ENCODE measurements at places on chromosomes 4 and X. TPM values are rescaled to one million over a fixed set of nuclear protein-coding genes. Genes with fewer than 3 reads are reported as not detected.

Gene SUPT20HL1
- 0.04 TPM for total RNA-seq

DNA sequence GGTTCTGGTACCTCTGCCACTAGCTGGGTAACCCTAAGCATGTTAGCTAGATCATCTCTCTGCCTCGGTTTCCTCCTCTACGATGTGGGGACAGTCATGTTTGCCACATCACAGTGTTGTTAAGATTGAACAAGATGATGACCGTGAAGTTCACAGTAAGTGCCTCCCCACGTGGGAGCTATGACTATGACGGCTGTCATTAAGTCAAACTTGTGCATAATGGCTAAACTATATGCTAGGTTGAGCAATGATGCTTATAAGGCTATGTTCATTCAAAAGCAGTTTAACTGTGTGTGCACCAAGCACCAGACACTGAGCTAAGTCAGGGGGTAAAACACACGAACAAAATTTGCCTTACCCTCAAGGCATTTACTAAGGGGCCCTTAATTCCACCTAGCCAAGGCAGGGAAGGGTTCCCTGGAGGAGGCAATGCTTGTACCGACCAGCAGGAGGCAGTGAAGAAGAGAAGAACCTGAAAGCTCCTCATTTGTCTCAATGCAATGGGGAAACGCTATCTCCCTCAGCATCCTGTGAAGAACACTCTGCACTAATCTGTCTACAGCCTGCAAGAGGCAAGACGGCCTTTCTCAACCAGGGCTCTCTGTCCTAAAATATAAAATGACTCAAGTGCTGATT, 52.9 kb downstream of the MAP7D2 start:
- no peak for DNase-seq

Gene ADH5
- total RNA-seq = 148 TPM

DNA sequence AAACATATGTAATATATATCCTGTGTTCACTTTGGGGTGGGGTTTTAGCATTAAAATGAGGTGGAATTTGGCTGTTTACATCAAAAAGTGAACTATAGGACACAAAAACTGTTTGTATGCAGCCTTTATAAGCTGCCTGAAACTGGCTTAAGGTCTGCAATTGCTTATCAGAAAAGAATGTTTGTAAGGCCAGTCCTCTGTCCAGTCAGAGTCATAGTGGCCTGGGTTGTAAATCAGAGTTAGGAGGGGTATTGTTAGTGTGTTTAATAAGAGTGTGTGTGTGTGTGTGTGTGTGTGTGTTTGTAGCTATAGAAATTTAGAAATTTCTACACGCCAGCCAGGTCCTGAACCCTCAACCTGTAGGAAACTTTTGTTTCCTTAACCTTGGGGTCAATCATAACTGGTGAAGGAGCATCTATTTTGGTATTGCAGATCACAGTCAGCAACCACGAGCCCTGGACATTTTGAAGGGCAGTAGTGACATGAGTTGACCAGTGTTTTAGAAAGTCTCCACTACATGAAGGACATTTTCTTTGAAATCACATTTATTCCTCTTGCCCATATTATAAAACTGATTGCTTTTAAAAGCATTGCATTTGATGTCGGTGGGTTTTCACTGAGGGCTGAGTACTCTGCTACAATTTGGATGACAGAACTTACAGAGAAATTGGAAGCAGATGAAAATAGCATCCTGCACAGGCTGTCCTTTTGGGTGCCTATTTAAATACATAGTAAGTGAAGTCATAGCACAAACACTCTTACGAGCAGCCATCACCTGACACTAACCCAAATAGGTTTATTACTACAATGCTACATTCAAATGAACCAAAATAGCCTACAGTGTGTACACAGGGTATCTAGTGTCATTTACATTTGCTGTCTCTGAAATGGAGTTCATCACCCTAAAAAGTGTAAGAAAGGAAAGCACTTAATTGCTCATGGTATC, 11.2 kb upstream of the TMEM154 start:
- DNase-seq = no peak

DNA sequence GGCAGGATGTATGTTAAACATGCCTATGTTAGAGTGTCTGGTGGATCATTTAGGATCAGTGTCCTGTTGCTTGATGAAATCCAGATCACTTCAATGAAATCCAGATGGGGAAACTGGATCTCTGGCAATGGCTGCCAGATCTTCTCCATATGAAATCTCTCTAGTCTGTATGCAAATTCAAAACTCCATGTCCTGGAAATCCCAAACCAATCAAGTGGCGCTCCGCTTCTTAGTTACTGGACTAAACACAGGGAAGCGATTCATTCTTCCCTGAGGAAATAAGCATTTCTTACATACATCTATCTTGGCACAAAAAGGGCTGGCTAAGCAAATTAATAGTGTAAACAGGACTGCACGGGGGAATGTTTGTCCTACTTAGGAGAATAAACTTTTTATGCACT, 94.9 kb downstream of the HDAC8 start:
- no peak for DNase-seq

Gene GAGE2A
- total RNA-seq = not detected

DNA sequence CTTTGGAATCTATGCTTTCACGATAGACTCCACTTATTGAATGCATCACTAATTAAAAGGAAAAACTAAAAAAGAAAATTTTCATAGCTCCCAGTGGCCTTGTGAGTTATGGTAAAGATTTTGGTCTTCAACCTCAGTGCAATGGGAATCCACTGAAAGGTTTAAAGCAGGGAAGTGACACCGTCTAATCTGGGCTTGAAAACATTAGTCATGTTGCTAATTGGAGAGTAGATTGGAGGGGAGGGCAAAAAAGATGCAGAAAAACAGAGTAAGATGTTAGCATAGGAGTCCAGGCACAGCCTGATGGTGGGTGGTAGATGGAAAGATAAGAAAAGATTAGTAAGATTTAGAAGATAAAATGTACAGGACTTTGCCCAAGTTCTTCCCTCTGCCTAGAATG, 633.1 kb upstream of the FTHL17 start:
- DNase-seq = no peak

- DNase-seq = no peak
Measured at GRCh38 chr4:3768842-3769641, 2.9 kb downstream of the ADRA2C start.

Gene PABPC1L2A
- total RNA-seq = not detected

- DNase-seq = no peak
Measured at GRCh38 chr4:177408023-177408422, 34.2 kb downstream of the AGA start.

Gene HERC6
- total RNA-seq = 11.5 TPM

DNA sequence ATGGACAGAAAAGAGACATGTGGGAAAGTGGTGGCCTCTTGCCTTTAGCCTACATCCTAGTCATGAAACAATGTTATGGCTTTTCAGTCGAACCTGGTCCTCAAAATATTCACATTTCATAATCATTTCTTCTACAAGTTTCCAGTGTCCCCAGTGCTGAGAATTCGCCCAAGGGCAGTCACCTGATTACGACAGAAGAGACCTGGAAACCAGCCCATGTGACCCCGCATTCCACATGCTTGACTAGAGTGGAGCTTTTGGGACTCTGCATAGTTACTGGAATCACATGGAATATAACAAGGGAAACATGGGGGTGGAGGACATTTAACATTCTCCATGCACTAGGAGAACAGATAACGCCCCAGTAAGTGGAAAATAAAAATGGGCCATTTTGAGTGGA, 100.1 kb downstream of the PPARGC1A start:
- peak; percentile 46 for DNase-seq

DNA sequence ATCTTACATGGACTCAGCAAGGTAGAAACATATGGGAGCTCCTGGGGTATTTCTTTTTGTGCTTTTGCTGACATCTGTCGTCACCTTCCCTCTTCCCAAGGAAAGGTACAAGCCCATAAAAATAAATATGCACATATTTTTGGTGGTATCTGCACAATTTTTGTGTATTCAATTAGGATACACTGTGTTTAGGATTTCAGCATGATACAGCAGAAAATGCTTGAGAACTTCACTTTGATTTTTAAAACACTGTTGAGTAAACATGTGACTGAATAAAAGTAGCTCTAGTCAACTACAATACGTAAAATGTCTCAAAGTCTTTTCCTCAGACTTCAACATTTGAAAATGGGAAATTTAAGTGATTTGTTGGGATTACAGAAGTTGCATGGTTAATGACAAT, 99.4 kb upstream of the SPANXC start:
- no peak for DNase-seq

GRCh38 chr4:19776021-19776459, 475.7 kb upstream of the SLIT2 start:
- peak; percentile 75 for DNase-seq

DNA sequence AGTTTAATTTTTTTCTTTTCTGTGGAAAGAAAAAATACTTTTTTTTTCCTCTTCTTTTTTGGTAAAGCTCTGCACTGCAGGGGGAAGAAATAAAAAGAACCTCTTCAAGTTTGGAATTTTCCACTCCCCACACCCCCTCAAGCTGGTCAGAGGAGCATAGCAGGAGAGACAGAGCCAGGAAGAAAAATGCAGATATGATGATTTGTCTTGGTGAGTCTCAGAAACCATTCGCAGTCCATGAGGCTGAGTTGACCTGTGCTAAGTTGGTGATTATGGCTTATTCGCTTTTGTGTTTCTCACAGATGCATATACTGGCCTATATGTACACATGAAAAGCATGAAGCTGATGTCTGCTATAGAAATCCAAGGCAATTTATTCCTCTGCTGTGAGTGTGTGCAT, 205.9 kb downstream of the LDB2 start:
- DNase-seq = no peak

GRCh38 chr4:132614682-132615081, 534.4 kb upstream of the PCDH10 start:
- peak; percentile 22 for DNase-seq

DNA sequence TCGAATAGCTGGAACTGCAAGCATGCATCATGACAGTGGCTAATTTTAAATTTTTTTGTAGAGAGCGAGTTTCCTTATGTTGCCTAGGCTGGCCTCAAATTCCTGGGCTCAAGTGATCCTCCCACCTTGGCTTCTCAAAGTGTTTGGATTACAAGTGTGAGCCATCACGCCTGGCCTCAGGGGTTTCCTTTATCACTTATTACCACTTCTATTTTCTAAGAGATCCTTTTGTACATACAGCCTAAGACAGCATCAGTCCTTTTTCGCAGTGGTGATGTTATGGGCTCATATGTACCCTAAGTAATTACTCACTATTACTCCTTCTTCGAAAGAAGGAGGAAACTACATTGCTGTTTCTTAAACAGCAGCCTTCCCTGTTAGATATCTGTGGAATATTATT, 54.1 kb upstream of the CDKN2AIP start:
- no peak for DNase-seq

DNA sequence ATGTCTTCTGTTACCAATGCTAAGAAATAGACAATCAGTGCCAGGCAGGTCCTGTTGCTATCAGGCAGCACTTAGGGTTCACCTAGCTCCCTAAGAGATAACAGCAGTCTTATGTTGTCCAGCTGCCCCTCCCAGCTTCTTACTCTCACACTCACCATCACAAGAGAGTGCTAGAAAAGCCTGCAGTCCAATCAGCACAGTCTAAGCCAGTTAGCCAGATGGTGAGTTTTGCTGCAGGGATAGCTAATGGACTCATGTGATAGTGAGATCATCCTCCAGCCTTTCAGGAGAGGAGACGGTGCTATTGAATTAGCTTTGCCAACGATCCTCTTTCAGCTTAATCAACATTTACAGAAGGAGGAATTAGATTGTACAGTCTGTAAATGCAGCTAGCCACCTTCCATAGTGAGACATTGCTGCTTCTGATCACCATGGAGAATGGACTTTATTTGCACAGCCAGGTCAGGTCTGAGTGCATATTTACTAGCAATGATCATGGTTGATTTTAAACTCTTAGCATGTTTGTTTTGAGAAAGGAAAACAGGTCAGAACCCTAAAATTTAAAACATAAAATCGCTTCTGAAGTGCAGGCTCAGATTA, 438.3 kb downstream of the CENPC start:
- no peak for DNase-seq

DNA sequence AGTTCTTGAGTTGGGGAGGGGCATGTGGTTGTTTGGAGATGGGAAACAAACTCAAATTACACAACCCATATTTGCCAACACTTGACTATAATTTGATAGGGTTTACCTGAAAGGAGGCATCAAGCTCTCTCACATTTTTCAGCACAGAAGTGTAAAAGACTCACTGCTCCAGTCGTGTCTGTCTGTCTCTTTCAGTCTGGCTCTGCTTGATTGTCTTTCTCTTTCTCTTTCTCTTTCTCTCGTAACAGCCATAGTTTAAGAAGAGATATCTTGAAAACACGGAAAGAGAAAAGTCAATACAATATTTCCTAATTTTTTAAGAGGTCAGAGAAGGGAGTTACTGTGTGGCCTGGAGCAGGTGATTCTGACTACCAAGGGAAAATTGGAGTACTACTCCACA, 413.6 kb upstream of the CXorf51A start:
- no peak for DNase-seq

Gene PDE6B
- 43.1 TPM for total RNA-seq

Gene GUCY1A1
- total RNA-seq = 123 TPM

DNA sequence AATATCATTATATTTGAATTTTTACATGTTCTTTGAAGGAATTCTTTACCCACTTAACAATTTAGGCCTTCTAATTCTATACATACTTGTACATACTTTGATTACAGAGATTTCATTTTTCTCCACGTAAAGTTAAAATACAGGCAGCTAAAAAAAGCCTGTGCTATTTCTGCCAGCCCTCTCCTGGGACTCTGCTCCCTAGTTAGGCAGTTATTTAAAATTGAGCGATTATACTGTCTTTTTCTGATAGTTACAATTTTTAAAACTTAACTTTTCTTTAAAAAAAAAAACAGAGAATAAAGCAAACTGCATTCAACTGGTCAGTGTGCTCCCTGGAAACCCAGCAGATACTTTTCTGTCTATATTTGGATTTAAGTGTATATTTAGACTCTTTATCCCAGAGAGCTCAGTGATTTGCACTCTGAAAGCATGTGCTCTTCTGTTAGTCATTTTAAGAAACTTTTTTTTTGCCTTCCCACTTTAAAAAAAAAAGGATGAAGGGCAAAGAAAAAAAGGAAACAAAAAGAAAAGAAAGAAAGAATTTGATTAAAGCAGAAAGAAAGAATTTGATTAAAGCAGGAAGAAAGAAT, 18.1 kb upstream of the FAM241A start:
- DNase-seq = no peak

DNA sequence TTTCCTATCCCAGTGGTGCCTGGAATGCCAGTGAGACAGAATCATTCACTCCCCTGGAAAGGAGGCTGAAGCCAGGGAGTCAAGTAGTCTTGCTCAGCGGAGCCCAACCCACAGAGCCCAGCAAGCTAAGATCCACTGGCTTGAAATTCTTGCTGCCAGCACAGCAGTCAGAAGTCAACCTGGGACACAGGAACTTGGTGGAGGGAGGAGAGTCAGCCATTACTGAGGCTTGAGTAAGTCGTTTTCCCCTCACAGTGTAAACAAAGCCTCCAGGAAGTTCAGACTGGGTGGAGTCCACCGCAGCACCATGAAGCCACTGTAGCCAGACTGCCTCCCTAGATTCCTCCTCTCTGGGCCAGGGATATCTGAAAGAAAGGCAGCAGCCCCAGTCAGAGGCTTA, 283.2 kb upstream of the CPEB2 start:
- DNase-seq = peak; percentile 10

GRCh38 chr4:80387390-80388283, 52.1 kb downstream of the CFAP299 start:
- DNase-seq = no peak

Gene ZNF330
- 60.1 TPM for total RNA-seq

Gene SPATA4
- total RNA-seq = 0.07 TPM

Data from cardiac muscle cell (in vitro differentiated cells and primary cell).